Muscle of arm (tissue), 14 donors: ENCODE measurements at places on chromosomes 2 and 18.

DNA sequence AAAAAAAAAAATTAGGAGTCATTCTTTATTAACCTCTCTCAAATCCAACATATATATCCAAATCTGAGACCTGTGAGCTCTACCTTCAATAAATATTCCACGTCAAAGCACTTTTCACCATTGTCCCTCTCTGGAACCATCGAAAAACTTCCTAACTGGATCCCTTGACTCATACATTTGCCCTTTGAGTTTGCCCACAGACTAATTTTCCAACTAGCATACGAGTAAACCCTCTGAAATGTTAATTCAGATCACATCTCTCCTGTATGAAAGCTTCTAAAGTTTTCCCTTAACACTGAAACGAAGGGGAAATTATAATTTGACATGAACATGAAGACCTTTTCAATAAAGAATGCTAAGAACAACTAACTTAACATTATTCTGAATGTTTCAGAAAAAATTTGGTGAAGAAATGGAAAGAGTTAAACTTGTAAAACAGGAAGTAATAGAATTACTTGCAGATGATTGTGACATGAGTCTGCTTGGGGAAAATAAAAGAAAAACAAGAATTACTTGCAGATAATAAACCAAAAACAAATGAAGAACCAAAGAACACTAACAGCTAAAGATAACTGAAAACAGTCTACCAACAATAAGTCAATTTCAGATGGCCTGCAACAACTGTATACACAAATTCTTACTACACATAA is 110.6 kb downstream of the C2orf74 start:
- DNase-seq: no peak

GRCh38 chr2:68915393-68915792 is 37.3 kb downstream of the GKN2 start:
- no peak for DNase-seq

- no peak for DNase-seq
Measured at GRCh38 chr2:237739101-237739500, 59.5 kb upstream of the RBM44 start.

GRCh38 chr2:128537646-128538045 is 219.0 kb upstream of the HS6ST1 start:
- no peak for DNase-seq

DNA sequence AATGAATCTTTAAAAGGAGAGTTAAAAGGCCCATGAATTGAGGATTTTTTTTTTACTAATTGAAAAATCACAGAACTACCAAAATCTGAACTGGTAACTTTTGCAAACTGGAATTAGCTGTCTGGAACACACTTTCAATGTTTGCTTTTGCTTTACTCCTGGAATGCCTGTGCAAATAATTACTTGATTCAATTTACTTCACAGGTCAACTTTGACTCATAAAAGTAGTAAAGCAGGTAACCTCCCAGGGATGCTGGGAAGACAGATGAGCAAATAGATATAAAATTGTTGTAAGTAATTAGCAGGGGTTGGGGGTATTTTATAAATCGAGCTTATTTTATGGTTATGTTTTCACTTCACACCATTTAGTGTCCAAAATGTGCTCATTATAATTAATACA is 398.3 kb upstream of the HNRNPA3 start:
- DNase-seq: no peak

DNA sequence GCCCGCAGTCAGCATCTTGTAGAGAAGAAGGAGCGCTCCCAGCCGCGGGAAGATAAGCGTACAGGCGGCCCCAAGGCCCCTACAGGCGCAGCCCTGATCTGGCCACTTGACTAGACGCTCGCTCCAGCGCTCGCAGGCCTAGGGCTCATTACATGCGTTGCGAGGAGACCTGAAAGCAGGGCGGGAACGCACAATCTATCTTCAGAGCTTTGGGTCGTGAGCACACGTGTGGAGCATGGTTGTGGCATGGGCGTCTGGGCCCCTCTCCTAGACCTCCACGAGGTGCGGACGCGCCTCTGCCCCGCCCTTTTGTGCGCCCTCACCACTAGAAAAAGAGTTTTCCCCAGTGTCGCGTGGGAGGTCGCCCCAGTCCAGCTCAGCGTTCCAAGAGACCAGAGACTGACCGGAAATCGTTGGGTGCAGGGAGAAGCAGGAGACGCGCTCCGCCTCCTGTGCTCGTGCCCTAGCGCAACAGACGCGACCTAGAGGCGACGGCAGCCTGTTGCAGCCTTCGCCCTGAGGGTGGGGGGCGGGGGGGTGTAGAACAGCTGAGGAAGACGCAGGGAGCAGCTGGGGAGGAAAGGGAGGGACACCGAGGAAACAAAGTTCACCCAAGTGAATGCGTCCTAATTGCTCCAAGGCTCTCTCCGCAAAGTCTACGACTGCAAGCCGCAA is 12.6 kb downstream of the NR4A2 start:
- no peak for DNase-seq

GRCh38 chr18:68735483-68736343 is 20.8 kb upstream of the TMX3 start:
- DNase-seq: peak; percentile 42

DNA sequence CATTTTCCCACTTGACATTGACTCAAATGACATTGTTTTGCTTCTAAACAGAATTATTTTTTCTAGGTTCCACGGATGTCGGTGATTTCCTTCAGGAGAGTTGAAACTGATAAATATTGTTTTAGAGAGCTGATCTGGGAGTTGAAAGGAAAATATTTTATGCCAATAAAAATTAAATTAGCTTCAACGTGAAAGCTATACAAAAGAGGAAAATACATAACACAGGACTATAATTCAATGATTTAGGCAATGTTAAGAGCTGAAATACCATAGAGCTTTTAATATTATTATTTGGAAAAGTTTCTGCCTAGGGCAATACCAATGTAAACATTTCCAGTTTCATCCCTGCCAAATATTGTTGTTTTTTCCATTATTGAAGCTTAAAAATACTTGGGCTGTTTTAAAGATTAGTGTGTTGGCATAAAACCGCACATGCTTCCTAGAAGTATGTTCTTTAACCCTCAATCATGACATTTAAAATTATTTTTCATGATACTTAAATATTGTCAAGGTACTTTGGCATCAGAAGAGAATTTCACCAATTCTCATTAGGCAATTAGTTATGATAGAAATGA is 18.6 kb upstream of the PDE1A start:
- no peak for DNase-seq

DNA sequence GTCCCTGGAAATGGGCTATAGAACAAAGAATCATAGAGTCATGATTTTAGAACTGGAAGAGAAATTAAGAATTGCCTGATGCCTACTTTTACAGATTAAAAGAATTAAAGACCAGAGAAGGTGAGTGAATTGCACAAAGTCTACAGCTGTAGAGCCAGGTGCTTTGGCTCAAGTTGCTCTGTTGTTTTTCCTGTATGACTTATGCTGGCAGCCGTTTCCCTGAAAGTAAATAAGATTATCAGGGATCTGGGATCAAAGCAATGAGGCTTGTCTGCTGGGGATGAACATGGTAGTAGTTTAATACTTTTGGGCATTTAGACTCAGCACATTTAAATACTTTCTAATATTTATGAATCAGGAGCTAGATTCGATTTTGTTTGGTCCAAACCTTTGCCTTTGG is 166.9 kb downstream of the PRPF40A start:
- DNase-seq: no peak

GRCh38 chr2:56918790-56919189 is 735.0 kb downstream of the CCDC85A start:
- no peak for DNase-seq

DNA sequence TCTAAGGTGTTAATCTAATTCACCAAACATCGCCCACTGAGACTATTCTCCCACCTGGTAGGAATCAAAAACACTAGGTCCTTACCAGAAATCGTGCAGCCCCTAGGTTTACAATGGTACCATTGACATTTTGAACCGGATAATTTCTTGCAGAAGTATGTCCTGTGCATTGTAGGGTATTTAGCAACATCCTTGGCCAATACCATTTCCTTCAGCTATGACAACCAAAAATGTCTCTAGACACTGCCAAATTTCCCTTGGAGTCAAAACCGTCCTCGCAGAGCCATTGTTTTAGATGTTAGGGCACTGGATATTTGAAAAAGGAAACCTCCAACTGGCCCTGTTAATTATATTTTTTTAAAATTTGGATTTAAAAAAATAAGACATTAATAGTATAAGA is 3.8 kb downstream of the VPS54 start:
- DNase-seq: no peak
